ENCODE measurements at places on chromosomes 2 and 18.

- DNase-seq: no peak
Measured at GRCh38 chr2:16167870-16168426, 227.6 kb downstream of the MYCN start.

DNA sequence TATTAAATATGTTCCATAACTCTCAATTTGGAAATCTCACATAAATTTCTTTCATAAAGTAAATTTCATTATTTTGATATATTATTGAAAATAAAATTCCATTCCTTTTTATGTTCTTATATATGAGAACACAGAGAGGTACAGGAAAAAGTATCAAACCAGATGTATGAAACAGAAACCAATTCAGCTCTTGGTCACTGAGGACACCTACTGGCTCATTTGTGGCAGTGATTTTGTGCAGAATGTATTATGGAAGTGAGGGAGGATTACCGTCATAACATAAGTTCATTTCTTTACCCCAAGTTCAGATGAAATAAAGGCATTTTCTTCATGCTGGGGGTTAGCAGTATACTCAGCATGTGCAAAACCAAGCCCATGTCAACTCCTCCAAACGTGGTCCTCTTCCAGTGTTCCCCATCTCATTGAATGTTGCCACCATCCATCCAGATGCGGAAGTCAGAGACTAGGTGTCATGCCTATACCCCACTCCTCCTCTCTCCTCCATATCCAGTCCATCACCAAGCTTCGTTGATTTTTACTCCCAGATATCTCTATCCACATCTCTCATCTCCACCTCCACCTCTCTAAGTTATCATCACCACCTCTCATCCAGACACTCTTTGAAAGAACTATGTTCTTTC lies 41.7 kb upstream of the MALL start:
- DNase-seq: no peak

DNA sequence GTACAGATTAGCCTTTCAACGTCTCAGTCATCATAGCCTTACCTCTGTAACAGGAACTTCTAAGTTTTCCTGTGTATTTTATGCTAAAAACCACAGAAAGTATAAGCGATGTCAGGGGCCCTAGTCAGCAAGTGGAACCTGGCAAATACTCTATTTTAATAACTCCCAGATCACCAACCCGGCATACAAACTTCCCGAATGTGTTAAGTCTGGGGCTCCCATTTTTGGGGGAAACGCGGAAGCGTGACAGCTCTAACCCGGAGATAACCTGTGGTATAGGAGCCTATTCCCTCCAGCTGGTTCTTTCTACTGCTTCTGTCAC lies 574 bp downstream of the NIFK start:
- no peak for DNase-seq

GRCh38 chr18:2987876-2988790 lies 24.8 kb downstream of the LPIN2 start:
- no peak for DNase-seq

DNA sequence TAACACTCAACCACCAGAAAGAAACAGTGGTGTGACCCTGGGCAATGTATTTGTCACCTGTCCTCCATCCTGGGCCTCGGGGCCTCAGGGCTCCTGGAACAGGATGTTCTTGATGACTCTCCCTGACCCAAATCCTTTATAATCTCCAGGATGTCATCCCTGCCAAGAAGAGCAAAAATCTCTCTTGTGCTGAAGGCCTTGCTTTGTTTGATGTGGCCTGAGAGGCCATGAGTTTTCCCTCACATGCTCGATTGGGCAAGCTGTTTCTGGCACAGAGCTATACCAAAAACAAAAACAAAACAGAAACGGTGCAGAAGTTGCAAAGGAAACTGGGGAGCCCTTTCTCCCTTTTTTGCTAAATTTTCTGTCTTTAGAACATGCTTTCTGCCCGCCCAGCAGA lies 35.7 kb upstream of the ST3GAL5 start:
- no peak for DNase-seq

DNA sequence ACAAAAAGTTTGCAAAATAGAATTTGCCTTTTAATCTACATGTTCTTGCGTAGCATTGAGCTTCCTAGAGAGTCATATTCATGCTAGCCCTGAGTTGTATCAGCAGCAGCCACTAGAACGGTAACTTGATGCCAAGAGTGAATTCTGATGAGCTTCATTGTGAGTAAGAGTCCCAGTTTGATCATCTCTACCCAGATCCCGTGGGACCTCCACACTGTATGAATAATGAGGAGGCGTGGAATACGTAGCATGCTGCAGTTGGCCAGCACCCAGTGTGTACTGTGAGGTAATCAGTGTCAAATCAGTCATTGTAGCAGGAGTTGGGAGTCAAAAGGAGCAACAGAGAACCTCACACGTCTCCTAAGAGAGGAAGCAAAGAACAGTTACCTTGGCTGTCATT lies 197.9 kb downstream of the NEDD4L start:
- DNase-seq: no peak

Data from CD4-positive, alpha-beta T cell treated with Interleukin-17A for 4 hours (primary cell).